ENCODE measurements at places on chromosomes 6 and 20. TPM values are rescaled to one million over a fixed set of nuclear protein-coding genes. Genes with fewer than 3 reads are reported as not detected.

The PCED1A gene
- total RNA-seq: 24.8 TPM

The TENT5A gene
- 20.1 TPM for total RNA-seq

The GNL1 gene
- total RNA-seq: 42.2 TPM

The OR2J3 gene
- not detected for total RNA-seq

The CNR1 gene
- 0.82 TPM for total RNA-seq

The RGS17 gene
- 0.25 TPM for total RNA-seq

The SLC16A10 gene
- total RNA-seq: 7.3 TPM

The PXMP4 gene
- 13.2 TPM for total RNA-seq

DNA sequence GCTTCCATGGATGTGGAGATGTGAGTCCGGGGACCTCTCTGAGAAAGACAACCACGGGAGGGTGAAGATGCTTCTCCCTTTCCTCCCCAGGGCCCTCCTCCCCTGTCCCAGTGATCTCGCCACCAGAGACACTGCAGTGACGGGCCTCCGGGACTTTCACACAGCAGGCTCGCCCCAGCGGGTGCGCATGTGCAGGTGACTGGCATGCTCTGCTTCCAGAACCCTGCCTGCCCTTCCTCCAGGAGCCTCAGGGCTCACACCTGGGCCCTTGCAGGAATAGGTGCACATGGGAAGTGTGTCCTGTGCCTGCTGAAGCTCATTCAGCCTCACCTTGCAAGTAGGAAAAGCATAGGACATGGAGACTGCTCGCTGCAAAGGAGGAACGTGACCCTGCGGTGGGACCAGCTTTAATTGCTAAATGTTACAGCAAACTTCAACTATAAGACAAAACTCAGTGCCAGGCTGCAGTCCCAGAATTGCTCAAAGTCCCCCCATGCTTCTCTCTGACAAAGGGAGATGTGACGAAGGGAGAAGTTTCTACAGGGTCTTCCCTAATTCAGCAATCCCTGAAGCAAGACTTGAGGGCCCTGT, 19.2 kb downstream of the CST8 start:
- no peaks in the 10 kb centered on the region for H3K36me3 ChIP-seq
- H3K27ac ChIP-seq: no peak overlapping the region
- no peak overlapping the region for H3K4me3 ChIP-seq
- DNase-seq: no peak

DNA sequence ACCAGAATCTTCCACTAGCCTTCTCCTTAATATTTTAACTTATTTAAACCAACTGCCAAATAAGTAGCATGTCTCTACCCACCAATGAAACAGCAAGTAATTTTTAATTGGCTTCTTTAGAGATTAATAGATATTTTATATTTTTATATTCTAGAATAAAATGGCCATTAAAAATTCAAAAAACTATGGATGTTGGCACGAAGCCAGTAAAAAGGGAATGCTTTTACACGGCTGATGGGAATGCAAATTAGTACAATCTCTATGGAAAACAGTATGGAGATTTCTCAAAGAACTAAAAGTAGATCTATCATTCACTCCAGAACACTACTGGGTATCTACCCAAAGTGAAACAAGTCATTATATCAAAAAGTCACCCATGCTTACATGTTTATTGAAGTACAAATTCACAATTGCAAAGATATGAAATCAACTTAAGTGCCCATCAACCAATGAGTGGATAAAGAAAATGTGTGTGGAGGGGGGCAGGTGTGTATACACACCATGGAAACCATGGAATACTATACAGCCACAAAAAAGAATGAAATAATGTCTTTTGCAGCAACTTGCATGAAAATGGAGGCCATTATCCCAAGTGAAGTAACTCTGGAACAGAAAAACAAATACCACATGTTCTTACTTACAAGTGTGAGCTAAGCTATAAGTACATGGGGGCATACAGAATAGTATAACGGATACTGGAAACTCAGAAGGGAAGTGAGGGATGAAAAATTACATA, 15.1 kb downstream of the SHPRH start:
- H3K4me1 ChIP-seq: no peaks in the 10 kb centered on the region
- no peaks in the 10 kb centered on the region for H3K36me3 ChIP-seq
- H3K27ac ChIP-seq: no peak overlapping the region
- no peak for DNase-seq
- no peak overlapping the region for H3K4me3 ChIP-seq

- H3K27ac ChIP-seq: no peak overlapping the region
- H3K4me3 ChIP-seq: no peak overlapping the region
- H3K36me3 ChIP-seq: no peaks in the 10 kb centered on the region
- DNase-seq: no peak
- H3K4me1 ChIP-seq: no peaks in the 10 kb centered on the region
Measured at GRCh38 chr20:39019805-39020325, 57.7 kb downstream of the DHX35 start.

- H3K4me3 ChIP-seq: no peak overlapping the region
- no peaks in the 10 kb centered on the region for H3K27me3 ChIP-seq
Measured at GRCh38 chr6:4969609-4970285, 34.1 kb downstream of the RPP40 start.

- H3K27ac ChIP-seq: no peak overlapping the region
- peaks cover 6% of the 10 kb centered on the region for H3K4me1 ChIP-seq
- no peak overlapping the region for H3K4me3 ChIP-seq
- DNase-seq: peak; percentile 72
Measured at GRCh38 chr6:165850434-165851019, 187.5 kb upstream of the PDE10A start.

DNA sequence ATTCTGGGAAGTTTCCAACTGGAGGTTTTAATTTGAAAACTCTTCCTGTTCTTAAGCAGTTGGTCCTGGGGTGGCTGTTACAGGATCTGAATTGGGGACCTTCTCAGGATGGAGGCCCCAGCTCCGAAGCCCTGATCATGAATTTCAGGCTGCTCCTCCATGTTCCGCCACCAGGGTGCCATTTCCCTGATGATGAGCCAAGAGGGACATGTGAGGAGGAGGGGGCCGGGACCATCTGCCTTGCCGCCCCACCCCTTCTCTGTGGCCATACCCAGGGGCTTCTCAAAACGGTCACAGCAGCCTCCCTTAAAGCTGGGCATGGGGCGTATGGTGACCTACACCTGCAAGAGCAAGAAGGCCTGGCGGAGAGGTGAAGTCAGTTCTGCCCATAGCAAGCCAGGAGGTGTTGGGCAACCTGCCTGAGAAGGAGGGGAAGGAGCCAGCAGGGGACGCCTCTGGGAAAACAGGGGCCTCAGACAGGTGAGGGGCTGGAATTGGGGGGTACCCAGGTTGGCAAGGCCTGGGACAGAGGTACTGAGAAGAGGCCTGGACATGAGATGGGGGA, 3.6 kb upstream of the BAK1 start:
- H3K4me1 ChIP-seq: no peaks in the 10 kb centered on the region
- H3K27me3 ChIP-seq: no peaks in the 10 kb centered on the region
- no peaks in the 10 kb centered on the region for H3K36me3 ChIP-seq
- no peak overlapping the region for H3K4me3 ChIP-seq
- DNase-seq: no peak

- no peaks in the 10 kb centered on the region for H3K27me3 ChIP-seq
- no peak for DNase-seq
- no peaks in the 10 kb centered on the region for H3K4me1 ChIP-seq
- no peak overlapping the region for H3K4me3 ChIP-seq
Measured at GRCh38 chr6:16979677-16980370, 122.0 kb upstream of the STMND1 start.

GRCh38 chr6:134928151-134928900, 21.6 kb downstream of the ALDH8A1 start:
- no peaks in the 10 kb centered on the region for H3K27me3 ChIP-seq
- no peaks in the 10 kb centered on the region for H3K4me1 ChIP-seq
- no peak overlapping the region for H3K27ac ChIP-seq
- no peaks in the 10 kb centered on the region for H3K36me3 ChIP-seq
- H3K4me3 ChIP-seq: no peak overlapping the region
- no peak for DNase-seq

DNA sequence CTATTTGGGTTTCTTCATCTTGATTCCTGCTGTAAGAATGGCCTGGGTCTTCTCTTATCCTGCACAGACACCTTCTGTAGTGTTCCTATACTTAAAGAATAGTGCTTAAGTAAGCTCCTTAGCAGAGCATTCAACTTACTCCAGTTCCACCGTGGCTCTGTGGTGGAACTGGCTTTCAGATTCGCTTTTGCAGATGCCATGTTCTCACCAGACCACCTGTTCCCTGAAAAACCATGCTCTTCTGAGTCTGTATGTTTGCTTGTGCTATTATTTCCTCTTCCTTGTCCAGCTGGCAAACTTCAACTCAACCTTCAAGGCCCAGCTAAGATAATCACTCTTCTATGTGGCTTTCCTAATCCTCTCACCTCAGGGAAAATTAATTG, 4.9 kb downstream of the ELMO2 start:
- H3K27me3 ChIP-seq: no peaks in the 10 kb centered on the region
- H3K36me3 ChIP-seq: no peaks in the 10 kb centered on the region
- no peak overlapping the region for H3K4me3 ChIP-seq
- DNase-seq: no peak
- H3K27ac ChIP-seq: peak overlapping the region; percentile 61
